ENCODE measurements at places on chromosomes 4 and X.

DNA sequence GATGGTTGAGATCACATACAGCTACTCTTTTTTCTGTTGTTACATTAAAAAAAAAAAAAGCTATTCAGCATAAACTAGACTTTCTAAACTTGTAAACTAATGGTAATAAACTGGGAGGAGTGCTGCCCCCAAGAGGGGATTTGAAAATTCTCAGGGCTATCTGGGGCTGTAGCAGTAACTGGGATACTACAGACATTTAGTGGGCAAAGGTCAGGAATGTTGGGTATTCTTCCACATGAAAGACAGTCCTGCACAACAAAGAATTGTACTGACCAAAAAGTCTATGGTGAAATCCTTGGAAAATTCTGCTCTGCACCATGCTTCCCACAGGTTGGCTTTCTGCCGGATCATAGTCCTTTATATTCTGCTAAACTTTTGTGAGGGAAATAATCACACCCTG, 232.6 kb upstream of the BOD1L1 start:
- DNase-seq: peak; percentile 32

GRCh38 chrX:50081282-50081889, 119.4 kb downstream of the AKAP4 start:
- DNase-seq: peak; percentile 61

GRCh38 chr4:134533068-134533467, 331.5 kb upstream of the PABPC4L start:
- no peak for DNase-seq

GRCh38 chr4:153252122-153252521, 47.9 kb downstream of the TRIM2 start:
- DNase-seq: no peak

DNA sequence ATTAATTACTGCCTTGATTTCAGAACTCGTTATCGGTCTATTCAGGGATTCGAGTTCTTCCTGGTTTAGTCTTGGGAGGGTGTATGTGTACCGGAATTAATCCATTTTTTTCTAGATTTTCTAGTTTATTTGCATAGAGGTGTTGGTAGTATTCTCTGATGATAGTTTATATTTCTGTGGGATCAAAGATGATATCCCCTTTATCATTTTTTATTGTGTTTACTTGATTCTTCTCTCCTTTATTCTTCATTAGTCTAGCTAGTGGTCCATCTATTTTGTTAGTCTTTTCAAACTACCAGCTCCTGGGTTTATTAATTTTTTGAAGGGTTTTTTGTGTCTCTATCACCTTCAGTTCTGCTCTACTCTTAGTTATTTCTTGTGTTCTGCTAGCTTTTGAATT, 32.1 kb downstream of the CDX4 start:
- peak; percentile 7 for DNase-seq

GRCh38 chrX:19785647-19786046, 101.8 kb downstream of the SH3KBP1 start:
- DNase-seq: no peak

GRCh38 chr4:125956276-125956675, 641.5 kb downstream of the FAT4 start:
- no peak for DNase-seq

DNA sequence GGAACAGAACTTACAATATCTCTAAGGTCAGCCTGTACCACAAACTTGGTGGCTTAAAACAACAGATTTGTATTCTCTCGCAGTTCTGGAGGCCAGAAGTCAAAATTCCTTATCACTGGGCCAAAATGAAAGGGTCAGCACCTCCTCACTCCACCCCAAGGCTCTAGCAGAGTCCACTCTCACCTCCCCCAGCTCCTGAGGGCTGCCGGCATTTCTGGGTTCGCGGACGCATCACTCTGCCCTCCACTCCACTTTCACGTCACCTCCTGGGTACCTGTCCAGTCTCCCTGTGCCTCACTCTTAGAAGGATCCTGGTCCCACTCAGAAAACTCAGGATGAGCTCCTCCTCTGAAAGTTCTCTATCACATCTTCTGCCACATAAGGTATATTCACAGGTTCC, 34.6 kb downstream of the JAKMIP1 start:
- no peak for DNase-seq

GRCh38 chrX:40174854-40175510, 77.2 kb upstream of the BCOR start:
- DNase-seq: peak; percentile 75

- no peak for DNase-seq
Observed at GRCh38 chrX:132833373-132833772, 125.1 kb downstream of the HS6ST2 start.

- DNase-seq: no peak
Observed at GRCh38 chr4:173045571-173045970, 123.0 kb upstream of the GALNT7 start.

DNA sequence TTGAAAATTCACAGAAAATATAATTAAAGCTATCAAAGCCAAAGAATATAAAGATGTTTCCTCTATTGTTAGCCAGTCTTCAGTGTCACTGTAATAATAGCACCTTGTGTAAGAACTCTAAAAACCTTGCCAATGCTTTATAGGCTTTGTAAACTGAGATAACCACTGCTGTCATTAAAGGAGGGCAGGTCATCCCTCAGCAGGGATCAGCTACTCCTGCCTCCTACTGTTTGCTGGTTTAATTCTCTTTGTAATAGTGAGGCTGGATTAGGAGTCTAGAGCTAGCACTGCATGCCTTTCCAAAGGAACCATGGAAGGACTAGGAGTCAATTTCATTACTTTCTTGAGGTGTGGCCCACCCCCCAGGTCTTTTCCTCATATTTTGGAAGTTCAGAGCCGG, 46.2 kb downstream of the FHIP1A start:
- DNase-seq: no peak

- no peak for DNase-seq
Observed at GRCh38 chrX:21412883-21413282, 38.7 kb downstream of the CNKSR2 start.

GRCh38 chr4:89889289-89889688, 5.4 kb upstream of the MMRN1 start:
- peak; percentile 99 for DNase-seq

- no peak for DNase-seq
Observed at GRCh38 chrX:98299785-98300184, 1416.1 kb downstream of the RPA4 start.

- DNase-seq: no peak
Observed at GRCh38 chr4:40520533-40520932, 109.1 kb downstream of the RBM47 start.

DNA sequence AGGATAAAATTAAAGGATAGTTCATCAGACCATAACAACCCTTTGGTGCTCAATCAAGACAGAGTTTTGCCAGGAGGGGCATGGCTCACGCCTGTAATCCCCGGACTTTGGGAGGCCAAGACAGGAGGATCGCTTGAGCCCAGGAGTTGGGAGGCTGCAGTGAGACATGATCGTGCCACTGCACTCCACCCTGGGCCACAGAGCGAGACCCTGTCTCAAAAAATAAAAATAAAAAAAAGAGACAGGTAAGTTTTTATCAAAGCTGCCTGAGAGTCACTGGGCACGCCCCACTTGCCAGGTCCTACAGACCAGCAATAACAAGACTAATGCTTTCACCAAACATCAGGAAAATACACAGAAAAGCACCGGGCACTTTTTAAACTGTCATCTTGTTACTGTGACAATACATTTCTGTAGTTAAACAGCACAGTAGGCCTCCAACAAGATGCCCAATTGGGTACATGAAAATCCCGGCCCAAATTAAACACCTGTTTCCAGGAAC, 765 bp downstream of the CFAP97 start:
- DNase-seq: no peak

DNA sequence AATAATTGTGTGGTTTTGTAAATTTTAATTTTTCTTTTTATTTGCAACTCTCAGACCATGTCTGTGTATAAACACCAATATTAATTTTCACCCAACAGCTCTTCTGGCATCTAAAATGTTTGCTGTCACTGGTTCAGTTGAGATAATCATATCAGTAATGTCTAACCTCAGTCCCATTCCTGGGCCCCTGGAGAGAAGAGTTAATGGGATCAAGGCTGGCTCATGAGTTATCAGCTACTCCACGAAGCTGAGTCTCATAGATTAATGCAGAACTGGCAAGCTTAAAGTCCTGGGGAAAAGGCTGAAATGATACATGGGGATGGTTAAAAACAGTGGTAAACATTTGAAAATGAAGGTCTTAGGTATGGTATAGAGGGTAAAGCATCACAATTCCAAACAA, 28.4 kb upstream of the TSPAN5 start:
- peak; percentile 86 for DNase-seq

- DNase-seq: no peak
Observed at GRCh38 chr4:113312529-113312928, 263.1 kb downstream of the ANK2 start.

DNA sequence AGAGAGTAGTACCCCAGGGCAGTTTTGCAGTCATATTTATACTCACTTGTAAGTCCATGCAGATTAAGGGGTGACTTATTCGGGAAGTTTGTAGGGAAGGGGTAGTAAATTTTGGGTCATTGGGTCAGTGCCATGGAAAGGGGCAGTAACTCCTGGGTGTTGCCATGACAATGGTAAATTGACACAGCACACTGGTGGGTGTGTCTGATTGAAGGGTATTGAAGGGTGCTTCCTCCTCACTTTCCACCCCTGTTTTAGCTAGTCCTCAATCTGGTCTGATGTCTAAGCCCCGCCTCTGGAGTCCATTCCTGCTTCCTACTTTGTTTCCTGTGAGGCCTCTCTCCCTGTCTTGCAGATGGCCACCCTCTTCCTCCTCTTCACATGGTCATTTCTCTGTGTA, 11.9 kb downstream of the ODAPH start:
- DNase-seq: no peak

DNA sequence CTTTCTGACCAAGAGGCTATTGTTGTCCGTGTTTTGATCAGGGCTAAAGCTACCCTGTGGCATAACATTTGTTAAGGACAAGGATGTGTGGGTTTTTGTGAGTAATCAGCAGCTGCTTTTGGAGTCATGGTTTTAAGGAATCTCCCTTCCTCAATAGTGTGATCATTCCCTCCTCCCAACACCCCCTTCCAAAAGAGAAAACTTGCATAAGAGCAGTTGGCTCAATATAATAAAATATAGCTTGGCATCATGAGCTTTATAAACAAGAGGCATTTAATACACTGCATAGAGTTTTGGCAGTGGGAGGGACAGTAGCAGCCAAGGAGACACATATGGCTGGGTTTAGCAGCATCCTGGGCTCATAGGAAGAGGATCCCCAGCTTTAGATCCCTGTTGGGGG, 84.7 kb downstream of the NHS start:
- no peak for DNase-seq

DNA sequence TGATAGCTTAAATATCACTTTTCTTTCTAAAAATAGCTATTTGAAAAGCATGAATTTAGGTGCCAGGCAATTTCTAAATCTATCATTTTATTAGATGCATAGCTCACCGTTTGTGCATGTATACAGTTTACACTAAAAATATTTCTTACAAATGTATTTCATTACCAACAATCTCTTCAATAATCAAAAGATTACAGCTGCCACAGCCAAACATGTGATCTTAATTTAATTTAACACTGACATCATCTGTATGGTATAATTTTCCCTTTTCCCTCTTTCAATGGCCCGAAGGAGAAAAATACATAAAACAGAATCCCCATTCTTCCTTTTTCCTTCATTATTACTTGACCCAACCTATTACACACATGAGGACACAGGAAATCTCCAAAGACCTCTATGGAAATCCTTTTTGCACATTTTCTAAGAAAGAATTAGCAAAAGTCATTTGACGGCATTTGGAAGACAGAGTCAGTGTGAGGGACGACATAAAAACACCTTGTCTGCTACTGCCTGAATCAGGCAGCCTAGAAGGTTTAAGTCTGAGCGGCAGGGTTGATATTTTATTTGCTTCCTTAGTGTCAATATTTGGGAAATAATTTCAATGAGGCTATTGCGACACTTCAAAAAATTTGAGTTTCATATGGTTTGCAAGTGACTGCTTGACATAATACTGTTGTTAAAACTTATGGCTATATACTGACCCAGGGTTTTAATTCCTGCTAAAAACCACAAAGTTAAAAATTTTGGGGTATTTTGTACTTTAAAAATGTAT, 111.2 kb downstream of the TTC29 start:
- no peak for DNase-seq

DNA sequence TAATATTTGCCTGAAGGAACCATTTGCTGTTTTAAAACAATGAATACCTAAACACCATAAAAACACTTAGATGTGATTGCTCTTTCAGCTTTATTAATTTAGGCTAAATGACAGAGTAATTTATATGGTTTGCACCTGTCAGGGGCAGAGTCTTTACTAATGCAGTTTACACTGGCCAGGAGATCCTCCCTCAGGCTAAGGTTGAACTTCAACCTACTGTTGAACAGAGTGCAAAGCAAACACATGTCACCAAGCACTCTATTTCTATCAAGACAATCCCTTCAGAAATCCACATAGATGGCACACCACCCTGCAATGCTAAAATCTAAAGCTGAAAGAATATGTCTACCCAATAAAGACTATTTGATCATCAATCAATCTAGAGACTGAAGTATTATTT, 147.3 kb downstream of the KLHL13 start:
- no peak for DNase-seq

- no peak for DNase-seq
Observed at GRCh38 chrX:140343226-140343868, 161.5 kb downstream of the SOX3 start.

DNA sequence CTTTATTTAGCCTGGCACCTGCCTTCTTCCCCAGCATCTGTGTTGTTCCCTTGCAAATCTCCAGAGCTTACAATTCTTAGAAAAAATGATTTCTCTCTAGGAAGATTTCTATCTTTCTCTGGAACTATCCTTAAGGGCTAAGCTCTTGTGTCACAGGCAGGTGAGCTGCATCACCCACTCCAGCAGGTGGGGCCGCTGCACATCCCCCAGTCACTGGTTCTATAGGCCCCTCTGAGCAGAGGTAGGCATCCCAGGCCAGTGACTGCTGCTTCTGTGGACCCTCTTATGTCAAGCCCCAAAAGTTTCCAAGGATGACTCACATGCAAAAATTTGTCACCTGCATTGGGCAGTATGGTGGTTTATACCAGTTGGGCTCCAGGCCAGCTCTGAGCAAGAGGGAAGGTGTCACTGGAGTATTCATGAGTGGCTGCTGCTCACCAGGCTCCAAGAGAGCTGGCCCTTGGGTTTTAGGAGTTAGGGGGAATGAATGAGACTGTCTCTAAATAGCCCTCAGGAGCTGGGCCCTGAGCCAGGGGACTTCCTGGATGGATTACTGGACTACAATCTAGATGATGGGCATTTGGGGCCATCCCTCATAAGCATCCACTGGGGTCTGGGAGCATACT, 208.1 kb upstream of the EOLA2 start:
- DNase-seq: no peak

GRCh38 chrX:13094828-13095341, 50.5 kb upstream of the FAM9C start:
- no peak for DNase-seq

- DNase-seq: no peak
Observed at GRCh38 chr4:151940291-151940690, 179.5 kb upstream of the GATB start.

DNA sequence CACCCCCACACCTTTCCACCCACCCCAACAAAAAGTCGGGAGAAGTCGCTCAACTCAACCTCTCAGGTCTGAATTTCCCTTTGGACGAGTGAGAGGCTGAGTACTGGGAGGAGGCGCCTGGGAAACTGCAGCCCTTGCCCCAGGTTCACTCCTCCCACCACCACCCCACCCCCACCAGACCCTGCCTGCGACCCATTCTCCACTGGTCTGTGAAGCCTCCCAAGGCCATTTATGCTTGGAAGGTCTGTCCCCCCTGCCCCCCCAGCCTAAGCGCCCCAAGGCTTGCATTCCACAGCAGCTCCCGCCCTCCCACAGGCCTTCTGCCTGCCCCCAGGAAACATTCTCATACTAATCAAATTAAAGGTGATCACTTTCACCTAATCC, 27.2 kb downstream of the ELF4 start:
- DNase-seq: peak; percentile 65

GRCh38 chr4:21733894-21734630, 214.5 kb downstream of the KCNIP4 start:
- DNase-seq: no peak
